ENCODE measurements at places on chromosomes 1 and 21.

DNA sequence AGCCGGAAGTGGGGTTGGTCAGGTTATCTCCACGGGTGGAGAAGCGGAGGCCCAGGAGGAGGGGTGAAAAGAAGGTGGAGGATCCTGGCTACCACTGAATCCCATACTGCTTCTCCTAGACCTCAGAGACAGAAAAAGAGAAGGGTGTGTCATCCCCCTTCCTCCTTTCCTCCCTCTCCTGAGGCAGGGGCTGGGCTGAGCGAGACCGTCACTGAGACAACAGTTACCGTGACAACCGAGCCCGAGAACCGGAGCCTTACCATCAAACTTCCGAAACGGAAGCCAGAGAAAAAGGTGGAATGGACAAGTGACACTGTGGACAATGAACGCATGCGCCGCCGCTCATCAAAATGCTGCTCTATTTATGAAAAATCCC, 42.1 kb upstream of the NBPF3 start:
- DNase-seq = no peak

GRCh38 chr1:201214461-201214860, 23.8 kb downstream of the IGFN1 start:
- DNase-seq = no peak

- DNase-seq = no peak
Measured at GRCh38 chr21:45408271-45408791, 3.4 kb downstream of the COL18A1 start.

- no peak for DNase-seq
Measured at GRCh38 chr1:44043176-44044070, 12.2 kb upstream of the SLC6A9 start.

- DNase-seq = no peak
Measured at GRCh38 chr1:33379631-33380354, 51.1 kb downstream of the PHC2 start.

GRCh38 chr21:26883768-26884167, 38.6 kb upstream of the ADAMTS1 start:
- no peak for DNase-seq

Data from stimulated activated effector memory CD8-positive, alpha-beta T cell treated with anti-CD3 and anti-CD28 coated beads, Interleukin-12 subunit alpha, Interleukin-12 subunit beta, amount 100 ng/mL, for 72 hours (primary cell).